ENCODE measurements at places on chromosomes 5 and 9. TPM values are rescaled to one million over a fixed set of nuclear protein-coding genes. Genes with fewer than 3 reads are reported as not detected.

GRCh38 chr9:18061856-18062255 lies 412.1 kb upstream of the ADAMTSL1 start:
- H3K4me1 ChIP-seq, result no peaks in the 10 kb centered on the region
- no peaks in the 10 kb centered on the region for H3K27me3 ChIP-seq
- H3K27ac ChIP-seq, result no peak overlapping the region

Gene ANKRA2
- total RNA-seq, result 43.1 TPM

DNA sequence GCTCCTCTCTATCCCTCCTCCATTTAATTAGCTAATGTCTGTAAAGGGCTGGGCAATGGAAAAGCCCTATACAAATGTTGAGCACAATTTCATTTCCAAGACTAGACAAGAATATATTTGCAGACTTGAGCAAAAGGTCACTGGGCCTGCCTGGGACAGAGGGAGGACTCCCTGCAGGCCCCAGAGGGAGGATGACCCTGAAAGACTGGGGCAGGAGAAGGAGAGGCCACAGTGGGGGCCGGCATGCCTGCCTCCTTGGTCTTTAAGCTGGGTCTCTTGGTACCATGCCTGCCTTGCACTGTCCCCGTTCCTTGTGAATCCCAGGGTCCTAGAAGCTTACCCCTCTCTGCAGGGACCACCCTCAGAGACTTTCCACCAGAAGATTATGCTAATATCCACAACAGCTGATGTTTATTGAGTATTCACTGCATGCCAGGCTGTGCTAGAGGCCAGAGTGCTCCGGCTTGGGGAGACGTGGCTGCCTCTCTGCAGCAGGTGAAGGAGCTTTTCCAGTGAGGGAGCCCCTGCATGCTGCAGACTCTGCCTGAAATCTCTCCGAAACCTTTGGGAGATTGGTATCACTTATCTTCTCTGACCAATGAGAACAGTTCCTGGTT lies 72.7 kb upstream of the HSPA9 start:
- H3K27me3 ChIP-seq, result no peaks in the 10 kb centered on the region
- H3K27ac ChIP-seq, result no peak overlapping the region

- no peak overlapping the region for H3K27ac ChIP-seq
- no peak overlapping the region for H3K4me3 ChIP-seq
- H3K36me3 ChIP-seq, result no peaks in the 10 kb centered on the region
- peaks cover 4% of the 10 kb centered on the region for H3K4me1 ChIP-seq
These were observed 117.0 kb downstream of the ERCC6L2 start for GRCh38 chr9:95992536-95992935.

DNA sequence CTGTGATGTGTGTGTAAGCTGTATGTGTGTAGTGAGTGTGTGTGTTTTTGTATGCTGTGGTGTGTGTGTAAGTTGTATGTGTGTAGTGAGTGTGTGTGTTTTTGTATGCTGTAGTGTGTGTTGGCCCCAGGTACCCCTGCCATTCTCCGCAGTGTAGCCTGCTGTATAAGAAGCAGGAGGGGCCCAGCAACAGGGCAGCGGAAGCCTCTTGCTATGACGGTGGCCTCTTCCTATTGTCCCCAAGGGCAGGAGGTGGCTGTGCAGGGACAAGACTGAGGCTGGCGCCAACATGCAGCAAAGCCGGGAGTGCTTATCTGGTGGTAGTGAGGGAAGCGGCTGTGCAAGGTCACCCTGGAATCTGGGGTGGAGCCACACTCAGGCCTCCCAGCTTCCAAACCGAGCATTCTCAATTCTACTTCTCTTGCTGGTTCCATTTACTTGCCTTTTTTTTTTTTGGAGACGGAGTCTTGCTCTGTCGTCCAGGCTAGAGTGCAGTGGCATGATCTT lies 5.1 kb downstream of the SPAAR start:
- no peaks in the 10 kb centered on the region for H3K27me3 ChIP-seq
- H3K36me3 ChIP-seq, result no peaks in the 10 kb centered on the region
- DNase-seq, result no peak
- H3K4me1 ChIP-seq, result peaks cover 7% of the 10 kb centered on the region
- no peak overlapping the region for H3K4me3 ChIP-seq

- no peak for DNase-seq
- H3K4me3 ChIP-seq, result no peak overlapping the region
- no peaks in the 10 kb centered on the region for H3K36me3 ChIP-seq
- no peak overlapping the region for H3K27ac ChIP-seq
- H3K4me1 ChIP-seq, result no peaks in the 10 kb centered on the region
These were observed 480.3 kb upstream of the SEMA6A start for GRCh38 chr5:117054911-117055310.

- no peak for DNase-seq
- no peak overlapping the region for H3K4me3 ChIP-seq
- H3K27me3 ChIP-seq, result no peaks in the 10 kb centered on the region
- H3K36me3 ChIP-seq, result no peaks in the 10 kb centered on the region
These were observed 788.9 kb upstream of the GRAMD2B start for GRCh38 chr5:125634216-125634835.

Gene ZNF618
- total RNA-seq, result 11.3 TPM

GRCh38 chr5:123874600-123875201 lies 362.7 kb downstream of the CSNK1G3 start:
- H3K27ac ChIP-seq, result no peak overlapping the region
- H3K27me3 ChIP-seq, result no peaks in the 10 kb centered on the region
- H3K4me1 ChIP-seq, result no peaks in the 10 kb centered on the region
- no peak overlapping the region for H3K4me3 ChIP-seq
- no peaks in the 10 kb centered on the region for H3K36me3 ChIP-seq

DNA sequence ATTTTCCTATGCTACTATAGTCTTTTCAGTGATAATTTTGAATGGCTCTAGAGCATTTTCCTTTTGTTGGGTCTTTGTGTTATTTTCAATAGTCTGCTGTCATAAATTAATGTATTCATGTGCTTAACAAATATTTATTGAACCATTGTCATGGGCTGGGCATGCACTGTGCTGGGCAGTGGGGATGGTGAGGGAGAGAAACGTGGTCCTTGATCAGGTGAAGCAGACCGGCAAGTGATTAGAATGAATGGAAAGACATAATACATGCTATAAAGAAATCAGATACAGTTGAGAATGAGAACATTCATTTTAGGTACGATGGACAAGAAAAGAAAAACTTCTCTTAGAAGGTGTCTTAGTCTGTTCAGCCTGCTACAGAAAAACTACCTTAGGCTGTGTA lies 66.1 kb downstream of the KIF4B start:
- no peak overlapping the region for H3K27ac ChIP-seq
- H3K36me3 ChIP-seq, result no peaks in the 10 kb centered on the region
- H3K4me3 ChIP-seq, result no peak overlapping the region

Gene HK3
- 0.50 TPM for total RNA-seq

GRCh38 chr5:76610196-76610595 lies 13.0 kb downstream of the F2RL2 start:
- no peak overlapping the region for H3K27ac ChIP-seq
- no peaks in the 10 kb centered on the region for H3K36me3 ChIP-seq
- no peaks in the 10 kb centered on the region for H3K27me3 ChIP-seq
- no peak overlapping the region for H3K4me3 ChIP-seq
- DNase-seq, result no peak
